Peyer's patch (tissue), 4 donors: ENCODE measurements at places on chromosomes 4 and X.

- no peak for DNase-seq
Measured at GRCh38 chr4:127772769-127773671, 9.1 kb upstream of the HSPA4L start.

DNA sequence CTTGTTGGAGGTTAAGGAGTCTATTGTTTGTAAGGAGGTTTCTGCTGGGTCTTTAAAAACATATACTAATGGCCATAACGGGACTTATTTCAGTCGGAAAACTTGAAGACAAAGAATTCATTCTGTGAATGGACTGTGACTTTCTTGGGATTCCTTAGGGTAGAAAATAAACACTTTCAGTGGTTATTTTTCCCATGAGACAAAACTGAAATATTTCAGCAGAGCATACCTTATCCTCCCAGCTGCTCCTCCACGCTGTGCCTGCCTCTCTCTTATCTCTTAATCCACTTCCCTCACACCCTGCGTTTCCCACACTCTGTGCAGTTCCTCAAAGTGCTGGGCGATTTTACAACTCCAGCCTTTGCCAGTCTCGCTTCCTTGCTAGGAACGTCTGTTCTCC is 47.1 kb upstream of the SORBS2 start:
- DNase-seq = no peak

DNA sequence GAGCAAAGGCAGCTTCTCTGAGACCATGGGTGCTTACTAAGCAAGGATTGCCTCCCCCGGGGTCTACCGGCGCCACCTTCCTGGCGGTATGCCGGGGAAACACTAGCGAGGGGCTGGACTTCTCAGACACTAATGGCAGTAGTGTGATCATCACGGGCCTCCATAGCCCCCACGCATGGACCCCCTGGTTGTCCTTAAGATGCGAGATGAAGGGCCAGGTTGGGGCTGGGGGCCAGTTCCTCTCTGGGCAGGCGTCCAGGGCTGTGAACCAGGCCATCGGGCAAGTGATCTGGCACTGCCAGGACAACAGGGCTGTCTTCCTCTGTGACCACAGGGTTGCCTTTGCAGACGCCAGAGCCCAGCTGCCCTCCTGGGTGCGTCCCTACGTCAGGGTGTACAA is 60.7 kb downstream of the ALPK1 start:
- DNase-seq = no peak

DNA sequence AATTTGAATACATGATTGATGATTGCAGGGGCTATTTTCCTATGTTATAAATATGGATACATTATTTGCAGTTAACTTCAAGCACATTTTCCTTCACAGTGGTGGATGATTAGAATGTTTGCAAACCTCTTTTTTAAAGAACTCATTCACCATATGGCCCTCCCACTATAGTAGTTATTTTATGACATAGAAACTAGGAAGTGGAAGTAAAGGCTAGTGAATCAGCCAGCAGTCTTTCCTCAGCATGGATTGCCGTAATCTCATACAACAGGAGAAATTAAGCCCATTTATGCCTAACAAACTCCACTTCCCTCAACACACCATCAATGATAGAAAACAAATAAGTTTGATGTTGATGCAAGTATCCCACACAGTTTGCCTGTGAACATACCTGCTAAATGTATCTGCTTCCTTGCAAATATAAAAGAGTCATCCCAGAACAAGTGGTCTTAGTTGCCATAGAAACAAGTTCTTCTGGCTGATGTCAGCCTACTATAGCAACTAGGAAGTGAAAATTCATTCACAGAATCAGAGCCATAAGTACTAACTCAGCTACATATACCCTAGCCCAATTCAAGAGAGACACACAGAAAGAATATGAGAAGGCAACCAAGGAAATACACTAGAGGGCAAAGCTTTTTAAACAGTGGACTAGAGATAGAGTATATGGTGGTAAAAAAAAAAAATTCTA is 100.9 kb upstream of the RADX start:
- DNase-seq = no peak

DNA sequence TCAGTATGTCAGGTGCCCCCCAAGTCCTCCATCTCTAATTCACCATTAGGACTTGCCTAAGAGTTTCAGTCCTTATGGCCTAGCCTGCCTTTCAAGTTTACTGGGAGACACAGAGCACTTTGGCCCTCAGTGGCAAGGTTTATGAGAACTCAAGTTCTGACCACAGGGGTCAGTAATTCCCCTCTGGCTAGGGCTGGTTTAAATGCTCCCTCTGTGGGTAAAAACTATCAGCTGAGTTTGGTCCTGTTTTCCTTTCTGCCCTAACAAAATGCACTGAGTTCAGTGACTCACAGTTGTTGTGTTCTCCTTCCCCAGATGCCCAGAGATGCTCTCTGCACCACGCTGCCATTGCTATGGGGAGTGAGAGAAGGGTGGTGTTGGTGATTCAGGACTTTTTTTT is 163.2 kb downstream of the RELL1 start:
- DNase-seq = no peak
